Adrenal gland (tissue), 19 donors: ENCODE measurements at places on chromosomes 5 and 9. TPM values are rescaled to one million over a fixed set of nuclear protein-coding genes. Genes with fewer than 3 reads are reported as not detected.

Gene EQTN
- polyA plus RNA-seq, result not detected

Gene PLAC8L1
- polyA plus RNA-seq, result 0.97 TPM

Gene ALDH7A1
- 91.7 TPM for polyA plus RNA-seq

Gene SLC28A3
- not detected for polyA plus RNA-seq

Gene KCTD16
- polyA plus RNA-seq, result 0.13 TPM

Gene SIT1
- 1.0 TPM for polyA plus RNA-seq

Gene LCN10
- polyA plus RNA-seq, result 9.5 TPM

Gene CCDC192
- polyA plus RNA-seq, result 0.35 TPM

Gene IFNA4
- not detected for polyA plus RNA-seq

Gene DRD1
- 0.24 TPM for polyA plus RNA-seq

Gene TLR4
- polyA plus RNA-seq, result 7.3 TPM

Gene SPINK7
- polyA plus RNA-seq, result not detected

Gene HRCT1
- 1.1 TPM for polyA plus RNA-seq

Gene OSMR
- polyA plus RNA-seq, result 11.9 TPM
